ENCODE measurements at places on chromosomes 13 and 19.

DNA sequence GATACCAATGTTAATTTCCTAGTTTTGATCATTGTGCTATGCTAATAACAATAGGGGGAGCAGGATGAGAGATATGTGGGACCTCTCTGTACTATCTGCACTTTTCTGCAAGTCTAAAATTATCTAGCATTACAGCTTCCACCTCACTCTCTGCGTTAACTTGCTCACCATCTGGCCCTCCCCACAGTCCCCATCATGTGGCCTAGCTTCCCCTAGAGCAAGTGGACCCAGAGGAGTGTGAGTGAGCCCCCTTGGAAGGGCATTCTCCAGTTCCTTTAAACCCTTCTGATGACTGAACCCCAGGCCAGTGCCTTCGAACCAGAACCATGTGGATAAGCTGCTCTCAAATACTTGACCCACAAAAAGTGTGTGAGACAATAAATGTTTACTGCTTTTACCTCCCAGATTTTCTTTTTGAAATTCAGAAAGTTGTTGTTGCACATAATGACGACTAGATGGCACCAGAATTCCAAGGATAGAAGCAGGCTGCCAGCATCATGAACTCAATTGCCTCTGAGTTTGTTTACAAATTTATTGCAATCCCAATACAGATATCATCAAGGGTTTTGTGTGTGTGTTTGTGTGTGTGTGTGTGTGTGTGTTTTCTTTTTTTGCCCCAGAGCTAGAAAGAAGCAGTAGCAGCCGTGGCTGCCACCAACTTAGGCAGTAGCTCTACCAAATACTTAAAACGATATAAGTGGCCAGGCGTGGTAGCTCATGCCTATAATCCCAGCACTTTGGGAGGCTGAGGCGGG is 49.0 kb upstream of the ZNF780A start:
- DNase-seq = no peak

GRCh38 chr19:57682226-57682766 is 519 bp downstream of the ZNF551 start:
- no peak for DNase-seq

DNA sequence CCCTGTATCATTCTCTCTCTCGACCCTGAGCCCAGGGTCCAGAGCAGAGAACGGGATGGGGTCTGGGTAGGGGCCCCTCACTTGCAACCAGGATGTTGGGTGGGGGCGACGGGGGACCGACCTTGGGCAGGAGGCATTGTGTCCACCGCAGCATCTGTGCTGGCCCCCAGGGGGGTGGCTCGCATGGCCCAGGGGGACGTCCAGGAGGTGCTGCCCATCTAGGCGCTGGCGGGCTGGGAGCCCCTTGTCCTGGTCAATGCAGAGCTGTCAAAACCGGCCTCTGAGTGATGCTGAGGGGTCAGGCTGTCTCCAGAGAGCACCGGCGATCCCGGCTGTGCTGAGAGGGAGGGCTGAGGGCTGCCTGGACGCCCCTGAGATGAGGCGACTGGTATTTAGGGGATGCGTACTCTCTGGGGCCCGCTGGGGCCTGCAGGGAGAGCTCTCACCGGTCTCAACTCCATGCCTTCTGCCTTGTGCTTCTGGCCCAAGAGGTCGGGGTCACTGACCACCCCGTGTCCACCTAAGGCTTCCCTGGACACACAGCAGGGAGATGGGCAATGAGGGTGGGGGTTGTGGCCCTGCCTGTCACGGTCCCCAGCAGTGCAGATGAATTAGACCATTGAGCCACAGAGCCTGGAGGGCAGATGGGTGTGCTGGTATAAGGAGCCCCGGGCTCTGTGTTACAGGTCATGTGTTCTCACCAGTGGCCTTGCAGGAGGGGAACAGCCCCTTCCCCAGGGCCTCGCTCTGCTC is 8.6 kb downstream of the RPS9 start:
- no peak for DNase-seq

DNA sequence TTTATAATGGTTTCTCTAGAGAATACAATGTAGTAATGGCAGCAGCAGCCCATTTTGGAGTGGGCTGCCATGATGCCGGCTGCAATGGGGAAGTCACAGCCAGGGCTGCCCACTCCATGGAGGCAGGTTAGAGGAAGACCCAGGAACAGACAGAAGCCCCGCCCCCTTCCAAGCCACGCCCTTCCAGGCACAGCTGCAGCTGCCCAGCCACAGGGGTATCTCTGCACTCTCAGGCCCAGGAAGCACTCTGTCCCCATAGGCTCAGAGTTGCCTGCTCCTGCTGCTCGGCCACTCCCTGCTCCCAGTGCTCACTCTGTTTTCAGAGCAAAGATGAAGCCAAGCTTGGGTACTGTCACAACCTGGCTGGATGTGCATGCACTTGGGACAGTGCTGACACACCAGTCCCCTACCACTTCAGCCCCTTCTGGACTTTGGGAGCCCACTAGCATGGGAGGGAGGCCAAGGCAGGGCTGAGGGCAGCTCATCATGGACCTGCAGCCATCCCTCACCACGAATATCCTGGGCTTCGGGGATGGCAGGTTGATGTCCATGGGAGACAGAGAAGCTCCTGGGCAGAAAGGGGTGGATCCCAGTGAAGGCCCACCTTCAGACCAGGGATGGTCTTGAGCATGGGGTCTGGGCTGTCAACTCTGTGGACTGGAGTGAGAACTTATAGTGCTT is 1224.2 kb downstream of the SLITRK5 start:
- no peak for DNase-seq

DNA sequence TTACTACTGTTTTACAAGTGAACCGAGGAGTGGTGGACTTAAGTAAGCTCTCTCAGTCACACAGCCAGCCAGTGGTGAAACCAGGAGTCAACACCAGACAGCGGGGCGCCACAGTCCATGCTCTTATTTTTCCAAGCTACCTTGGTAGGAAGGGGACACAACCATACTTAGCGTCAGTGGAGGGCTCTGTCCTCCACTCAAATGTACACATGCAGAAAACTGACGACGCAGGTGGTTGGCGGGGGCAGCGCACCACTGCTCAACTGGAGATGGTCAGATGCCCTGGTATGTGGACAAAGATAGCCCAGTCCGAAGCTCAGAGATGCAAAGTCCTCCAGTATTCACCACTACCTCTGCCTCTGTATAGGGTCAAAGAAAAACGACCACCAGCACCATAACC is 1.1 kb downstream of the ZNF667 start:
- no peak for DNase-seq

GRCh38 chr19:39350156-39350555 is 7.9 kb downstream of the SAMD4B start:
- no peak for DNase-seq

GRCh38 chr19:31294189-31294588 is 55.0 kb downstream of the TSHZ3 start:
- no peak for DNase-seq

DNA sequence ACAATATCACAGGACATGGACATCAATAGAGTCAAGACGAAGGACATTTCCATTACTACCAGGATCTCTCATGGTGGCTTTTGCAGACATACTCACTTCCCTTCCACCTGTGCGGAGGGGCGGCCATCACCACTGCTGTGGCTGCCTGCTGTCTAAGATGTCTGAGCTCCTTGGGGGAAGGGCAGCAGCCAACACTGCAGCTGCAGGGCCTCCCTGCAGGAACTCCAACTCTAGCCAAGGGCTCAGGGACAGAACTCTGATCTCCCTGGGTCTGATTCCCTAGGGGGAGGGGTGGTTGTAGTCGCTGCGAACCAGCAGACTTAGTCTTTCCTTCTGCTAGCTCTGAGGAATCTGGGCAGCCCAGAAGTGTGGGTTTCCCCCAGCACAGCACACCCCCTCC is 78.9 kb upstream of the ANKRD10 start:
- no peak for DNase-seq
